Lower lobe of right lung (tissue), 2 donors: ENCODE measurements at places on chromosomes 1 and 21. TPM values are rescaled to one million over a fixed set of nuclear protein-coding genes. Genes with fewer than 3 reads are reported as not detected.

DNA sequence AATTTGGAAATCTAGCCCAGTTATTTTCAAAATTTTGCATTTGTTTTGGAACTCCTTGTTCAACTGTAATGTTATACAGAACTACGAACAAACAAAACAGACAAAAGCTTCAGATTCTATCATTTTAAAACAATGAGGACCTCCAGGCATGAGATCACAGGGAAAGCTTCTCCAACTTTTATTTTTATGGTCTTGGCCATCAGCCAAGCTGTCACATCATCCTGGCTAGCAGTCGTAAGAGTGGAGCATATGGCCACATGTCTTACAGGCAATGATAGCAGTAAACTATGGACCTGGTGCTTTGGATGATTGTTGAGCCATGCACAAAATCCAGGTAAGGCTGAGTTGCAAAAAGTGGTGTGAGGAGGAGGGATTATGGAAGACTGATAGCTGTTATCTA lies 299.6 kb downstream of the LMX1A start:
- no peaks in the 10 kb centered on the region for H3K4me1 ChIP-seq
- H3K27me3 ChIP-seq: no peaks in the 10 kb centered on the region

DNA sequence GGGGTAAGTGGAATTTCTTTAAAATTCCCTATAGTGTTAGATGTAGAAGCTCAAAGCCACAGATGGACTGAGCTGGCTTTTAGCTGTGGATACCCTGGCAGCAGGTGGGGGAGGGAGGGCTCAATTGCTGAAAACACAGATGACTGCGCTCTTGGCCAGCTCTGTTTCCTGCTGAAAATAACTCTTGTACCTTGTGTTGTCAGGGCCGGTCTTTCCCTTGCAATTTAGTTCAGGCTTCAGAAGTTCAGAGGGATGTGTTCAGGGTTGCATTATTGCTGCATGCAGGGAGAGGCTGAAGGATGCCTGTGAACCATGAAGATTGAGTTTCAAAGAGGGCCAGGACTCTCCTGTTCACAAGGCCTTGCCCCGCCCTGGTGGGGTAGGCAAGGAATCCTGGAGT lies 58.1 kb upstream of the GCLM start:
- no peaks in the 10 kb centered on the region for H3K36me3 ChIP-seq
- H3K27ac ChIP-seq: no peak overlapping the region
- no peak overlapping the region for H3K4me3 ChIP-seq
- H3K27me3 ChIP-seq: no peaks in the 10 kb centered on the region
- H3K4me1 ChIP-seq: no peaks in the 10 kb centered on the region

- H3K4me1 ChIP-seq: no peaks in the 10 kb centered on the region
- H3K27me3 ChIP-seq: no peaks in the 10 kb centered on the region
- no peaks in the 10 kb centered on the region for H3K36me3 ChIP-seq
- H3K27ac ChIP-seq: no peak overlapping the region
Measured at GRCh38 chr21:40829308-40829707, 17.6 kb downstream of the DSCAM start.

GRCh38 chr1:193413376-193413775 lies 227.0 kb upstream of the B3GALT2 start:
- H3K36me3 ChIP-seq: no peaks in the 10 kb centered on the region
- DNase-seq: no peak
- no peaks in the 10 kb centered on the region for H3K27me3 ChIP-seq
- H3K4me3 ChIP-seq: no peak overlapping the region
- H3K27ac ChIP-seq: no peak overlapping the region

GRCh38 chr1:243230914-243231313 lies 24.2 kb downstream of the CEP170 start:
- no peaks in the 10 kb centered on the region for H3K27me3 ChIP-seq
- H3K27ac ChIP-seq: no peak overlapping the region
- H3K4me1 ChIP-seq: peaks cover 14% of the 10 kb centered on the region
- no peak for DNase-seq

GRCh38 chr1:31576201-31576669 lies at the start of gene TINAGL1:
Gene TINAGL1 (plus strand): TSS chr1:31576515. CDS start chr1:31577149, 634 bp downstream.
- H3K27ac ChIP-seq: peak within 1 kb of the TSS; percentile 81
- H3K4me1 ChIP-seq: peaks cover 50% of the 10 kb centered on the region
- DNase-seq: peak; percentile 80
- H3K27me3 ChIP-seq: peaks cover 6% of the 10 kb centered on the region
- H3K4me3 ChIP-seq: peak within 1 kb of the TSS; percentile 65
- no peaks in the 10 kb centered on the region for H3K36me3 ChIP-seq

GRCh38 chr1:201740086-201740541 lies 88.8 kb upstream of the IPO9 start:
- H3K27me3 ChIP-seq: peaks cover 4% of the 10 kb centered on the region
- H3K4me3 ChIP-seq: peak overlapping the region; percentile 76

DNA sequence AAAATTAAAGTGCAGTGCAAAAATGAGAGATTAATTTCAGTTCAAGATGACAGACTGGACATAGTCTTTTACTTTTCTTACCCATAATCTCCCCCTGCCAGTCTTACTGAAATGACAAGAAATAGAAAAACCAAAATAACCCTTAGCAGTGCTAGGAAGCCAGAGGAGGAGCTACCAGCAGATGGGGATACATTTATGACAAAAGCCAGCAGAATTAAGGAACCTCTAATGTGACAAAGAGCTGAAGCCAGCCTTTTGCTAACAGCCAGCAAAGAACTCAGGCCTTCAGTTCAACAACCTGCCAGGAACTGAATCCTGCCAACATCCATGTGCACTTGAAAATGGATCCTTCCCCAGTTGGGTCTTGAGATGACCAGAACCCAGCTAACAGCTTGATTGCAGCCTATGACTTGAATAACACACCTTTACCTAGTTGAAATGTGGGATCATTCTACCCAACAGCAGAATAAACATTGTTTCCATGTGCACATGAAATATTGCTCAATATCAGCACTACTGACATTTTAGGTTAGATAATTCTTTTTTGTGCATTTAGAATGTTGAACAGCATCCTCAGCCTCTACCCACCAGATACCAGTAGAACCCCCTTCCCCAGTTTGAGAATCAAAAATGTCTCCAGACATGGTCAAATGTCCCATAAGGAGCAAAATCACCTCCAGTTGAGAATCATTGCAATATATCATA lies 7.9 kb upstream of the TRAF5 start:
- no peak overlapping the region for H3K27ac ChIP-seq
- H3K27me3 ChIP-seq: no peaks in the 10 kb centered on the region
- H3K4me3 ChIP-seq: no peak overlapping the region
- H3K36me3 ChIP-seq: peaks cover 32% of the 10 kb centered on the region

DNA sequence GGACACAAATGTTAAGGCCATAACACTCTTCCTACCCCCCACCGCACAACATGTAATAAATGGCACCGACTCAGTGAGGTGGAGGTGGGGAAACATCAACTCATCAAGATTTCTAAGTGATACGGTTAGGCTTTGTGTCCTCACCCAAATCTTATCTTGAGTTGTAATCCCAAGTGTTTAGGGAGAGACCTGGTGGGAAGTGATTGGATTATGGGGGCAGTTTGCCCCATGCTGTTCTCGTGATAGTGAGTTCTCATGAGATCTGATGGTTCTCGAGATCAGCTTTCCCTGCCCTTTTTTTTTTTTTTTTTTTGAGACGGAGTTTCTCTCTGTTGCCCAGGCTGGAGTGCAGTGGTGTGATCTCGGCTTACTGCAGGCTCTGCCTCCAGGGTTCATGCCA lies 51.0 kb upstream of the ACTL8 start:
- no peaks in the 10 kb centered on the region for H3K36me3 ChIP-seq
- H3K27ac ChIP-seq: no peak overlapping the region
- no peak for DNase-seq
- H3K27me3 ChIP-seq: no peaks in the 10 kb centered on the region
- H3K4me3 ChIP-seq: no peak overlapping the region

DNA sequence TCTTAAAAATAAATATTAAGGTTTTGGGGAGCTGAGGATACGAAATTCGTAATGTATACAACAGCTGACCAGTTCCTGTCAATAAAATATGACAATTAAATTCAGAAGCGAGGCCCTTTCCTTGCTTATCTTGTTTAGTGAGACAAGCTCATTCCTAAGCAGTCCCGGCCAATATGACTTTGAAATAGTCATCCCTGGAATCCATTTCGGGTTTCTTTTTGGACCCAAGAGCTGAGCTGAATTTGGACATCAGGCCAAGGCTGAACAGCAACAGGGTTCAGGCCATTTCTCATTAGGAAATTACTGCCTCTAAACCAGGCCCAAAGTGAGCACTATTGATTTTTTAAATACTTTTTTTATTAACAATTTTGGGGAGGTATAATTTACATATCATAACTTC lies 17.3 kb upstream of the FMN2 start:
- no peaks in the 10 kb centered on the region for H3K4me1 ChIP-seq
- no peak overlapping the region for H3K4me3 ChIP-seq
- DNase-seq: no peak
- no peaks in the 10 kb centered on the region for H3K27me3 ChIP-seq
- no peaks in the 10 kb centered on the region for H3K36me3 ChIP-seq
- H3K27ac ChIP-seq: no peak overlapping the region

GRCh38 chr21:36576441-36576840 lies 96.5 kb upstream of the CLDN14 start:
- DNase-seq: no peak
- no peaks in the 10 kb centered on the region for H3K27me3 ChIP-seq
- H3K4me1 ChIP-seq: no peaks in the 10 kb centered on the region
- H3K27ac ChIP-seq: no peak overlapping the region
- no peaks in the 10 kb centered on the region for H3K36me3 ChIP-seq

GRCh38 chr1:33377756-33378155 lies 53.1 kb downstream of the PHC2 start:
- no peak overlapping the region for H3K27ac ChIP-seq
- no peak for DNase-seq
- H3K27me3 ChIP-seq: no peaks in the 10 kb centered on the region
- no peaks in the 10 kb centered on the region for H3K36me3 ChIP-seq
- peaks cover 18% of the 10 kb centered on the region for H3K4me1 ChIP-seq
- H3K4me3 ChIP-seq: no peak overlapping the region

DNA sequence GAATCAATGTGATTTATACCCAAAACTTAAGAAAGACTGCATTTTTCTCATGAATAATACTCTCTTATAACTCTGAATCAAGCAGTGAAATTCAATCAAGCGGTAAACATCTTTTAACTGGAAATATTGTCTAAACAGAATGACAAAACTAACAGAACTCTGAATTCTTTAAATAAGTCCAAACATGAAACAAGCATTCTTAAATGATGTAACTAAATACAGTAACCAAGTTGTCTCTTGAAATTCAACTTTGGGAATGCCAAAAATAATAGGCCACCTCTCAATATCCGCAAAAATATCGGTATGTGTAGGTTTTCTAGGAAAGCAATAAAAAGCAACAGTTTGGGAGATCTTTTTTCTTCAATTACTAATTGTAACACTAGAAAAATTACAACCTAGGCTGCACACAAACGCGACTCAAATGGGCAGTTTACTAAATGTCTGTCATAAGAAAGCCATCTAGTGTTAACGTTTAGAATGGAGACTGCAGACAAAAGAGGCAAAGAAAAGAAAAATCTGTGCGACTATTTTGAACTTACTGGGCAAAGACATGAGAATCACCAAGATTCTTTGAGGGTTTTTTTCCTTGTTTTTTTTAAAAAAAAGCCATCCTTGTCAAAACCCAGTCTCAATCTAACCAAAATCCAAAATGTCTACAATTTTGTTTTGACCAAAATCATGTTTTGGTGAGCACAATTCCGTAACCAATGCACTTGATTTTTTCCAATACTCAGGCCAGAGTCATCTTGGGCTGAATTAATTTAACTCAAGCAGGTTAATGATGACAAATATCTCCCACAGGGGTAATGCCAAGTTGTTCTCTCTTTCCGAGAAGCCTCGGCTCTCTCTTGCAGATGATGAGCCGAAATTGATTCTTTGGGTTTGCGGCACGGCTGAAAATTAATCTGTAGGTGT lies 1.3 kb downstream of the SIPA1L2 start:
- no peak for DNase-seq
- H3K36me3 ChIP-seq: no peaks in the 10 kb centered on the region
- peak overlapping the region; percentile 78 for H3K4me3 ChIP-seq
- no peaks in the 10 kb centered on the region for H3K27me3 ChIP-seq

DNA sequence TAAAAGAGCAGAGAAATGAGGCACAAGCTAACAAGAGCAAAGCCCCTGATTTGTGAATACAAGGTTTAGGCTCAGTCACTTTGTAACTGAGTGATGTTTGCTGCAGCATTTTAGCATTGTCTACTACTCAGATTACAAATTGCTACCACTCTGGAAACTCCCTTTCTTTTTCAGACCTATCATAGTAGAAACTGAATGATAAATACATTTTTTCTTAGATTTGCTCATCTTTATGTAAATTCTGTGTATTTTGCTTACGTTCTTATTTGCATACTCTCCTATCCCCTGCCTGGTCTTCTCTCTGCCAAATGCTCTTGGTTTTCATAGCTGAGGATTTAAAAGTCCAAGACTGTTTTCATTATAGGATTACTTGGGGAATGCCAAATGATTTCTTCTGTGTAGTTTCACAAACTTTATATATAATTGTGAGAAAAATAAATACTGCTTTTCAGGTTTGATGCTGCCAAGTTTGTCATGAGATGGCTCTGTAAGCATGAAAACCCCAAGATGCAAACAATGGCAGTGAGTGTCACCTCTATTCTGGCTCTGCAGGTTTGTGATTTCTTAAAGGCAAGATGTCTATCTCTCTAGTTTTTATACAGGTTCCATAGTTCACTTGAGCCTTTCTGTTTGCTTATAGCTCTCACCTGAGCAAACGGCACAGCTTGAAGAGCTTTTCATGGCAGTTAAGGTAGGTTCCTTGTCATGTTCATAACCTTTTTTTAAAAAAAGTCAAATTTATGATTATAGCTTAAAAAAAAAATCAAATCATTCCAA lies 24.7 kb downstream of the ZYG11A start:
- DNase-seq: no peak
- no peaks in the 10 kb centered on the region for H3K36me3 ChIP-seq
- H3K27me3 ChIP-seq: no peaks in the 10 kb centered on the region

DNA sequence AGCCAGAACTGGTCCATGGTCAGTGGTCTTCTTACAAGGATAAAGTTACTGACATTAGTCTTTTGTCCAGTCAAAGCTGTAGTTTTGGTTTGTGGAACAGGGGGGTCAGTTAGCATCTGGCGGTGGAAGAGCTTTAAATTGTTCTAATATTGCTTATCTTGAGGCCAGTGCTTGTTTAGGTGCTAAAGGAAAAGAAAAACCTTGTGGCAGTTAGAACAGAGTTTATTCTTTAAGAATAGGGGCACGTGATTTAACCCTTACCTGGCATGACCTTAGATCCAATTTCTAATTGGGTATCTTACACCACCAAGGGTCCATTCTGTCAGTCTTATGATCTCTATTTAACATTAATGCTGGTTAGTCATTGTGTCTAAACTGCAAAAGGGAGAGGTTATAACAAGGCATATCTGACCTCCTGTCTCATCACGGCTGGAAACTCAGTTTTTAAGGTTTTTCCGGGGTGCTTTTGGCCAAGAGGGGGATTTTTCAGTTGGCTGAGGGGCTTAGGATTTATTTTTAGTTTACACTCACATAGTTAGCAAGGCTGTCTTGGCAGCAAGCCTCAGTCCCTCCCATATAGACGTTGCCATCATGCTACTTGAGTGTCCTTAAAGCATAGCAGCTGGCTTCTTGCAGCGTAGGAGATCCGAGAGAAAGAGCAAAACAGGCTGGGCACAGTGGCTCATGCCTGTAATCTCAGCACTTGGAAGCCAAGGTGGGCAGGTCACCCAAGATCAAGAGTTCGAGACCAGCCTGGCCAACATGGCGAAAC lies 60.1 kb upstream of the FAM89A start:
- no peaks in the 10 kb centered on the region for H3K27me3 ChIP-seq
- peaks cover 12% of the 10 kb centered on the region for H3K4me1 ChIP-seq
- H3K4me3 ChIP-seq: no peak overlapping the region

Gene GOLT1A
- total RNA-seq: 11.9 TPM

Gene SYCP1
- not detected for total RNA-seq

Gene SORT1
- 178 TPM for total RNA-seq

Gene AMY1C
- 35.3 TPM for total RNA-seq

Gene CLCA2
- 0.62 TPM for total RNA-seq

Gene CA6
- total RNA-seq: not detected

Gene KCNJ15
- total RNA-seq: 62.7 TPM

Gene BGLAP
- total RNA-seq: 4.8 TPM

Gene SLFNL1
- total RNA-seq: 4.8 TPM

Gene DENND2C
- total RNA-seq: 3.8 TPM
